NCI-H1092 (cell line): ENCODE measurements at places on chromosomes 3 and 15.
A peak's percentile ranks its signal among the peaks of the same experiment; 100 is the strongest.

GRCh38 chr3:50015918-50016317, 72.8 kb upstream of the RBM5 start:
- no peak for DNase-seq

DNA sequence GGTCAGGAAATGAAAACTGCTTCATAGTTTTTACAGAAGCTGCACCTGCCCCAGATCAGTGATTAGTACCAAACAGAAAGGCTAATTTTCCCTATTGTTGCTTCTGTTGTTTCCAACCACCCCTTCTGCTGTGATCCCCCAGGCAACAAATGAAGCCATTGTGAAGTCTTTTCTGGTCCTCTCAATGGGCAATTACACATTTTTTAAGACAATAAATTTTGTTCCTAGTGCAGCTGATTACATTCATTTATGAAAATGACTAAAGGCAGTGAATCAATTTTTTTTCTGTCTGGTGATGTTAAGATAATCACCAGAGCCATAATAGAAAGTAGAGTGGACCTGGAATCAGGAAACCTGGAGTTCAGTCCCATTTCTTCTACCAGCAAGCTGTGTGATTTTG, 32.7 kb downstream of the GLDN start:
- DNase-seq: no peak

GRCh38 chr3:127077068-127077467, 94.2 kb downstream of the PLXNA1 start:
- DNase-seq: no peak

GRCh38 chr3:160134454-160134853, 90.8 kb upstream of the C3orf80 start:
- DNase-seq: no peak

GRCh38 chr3:123788710-123789109, 95.4 kb downstream of the MYLK start:
- no peak for DNase-seq

DNA sequence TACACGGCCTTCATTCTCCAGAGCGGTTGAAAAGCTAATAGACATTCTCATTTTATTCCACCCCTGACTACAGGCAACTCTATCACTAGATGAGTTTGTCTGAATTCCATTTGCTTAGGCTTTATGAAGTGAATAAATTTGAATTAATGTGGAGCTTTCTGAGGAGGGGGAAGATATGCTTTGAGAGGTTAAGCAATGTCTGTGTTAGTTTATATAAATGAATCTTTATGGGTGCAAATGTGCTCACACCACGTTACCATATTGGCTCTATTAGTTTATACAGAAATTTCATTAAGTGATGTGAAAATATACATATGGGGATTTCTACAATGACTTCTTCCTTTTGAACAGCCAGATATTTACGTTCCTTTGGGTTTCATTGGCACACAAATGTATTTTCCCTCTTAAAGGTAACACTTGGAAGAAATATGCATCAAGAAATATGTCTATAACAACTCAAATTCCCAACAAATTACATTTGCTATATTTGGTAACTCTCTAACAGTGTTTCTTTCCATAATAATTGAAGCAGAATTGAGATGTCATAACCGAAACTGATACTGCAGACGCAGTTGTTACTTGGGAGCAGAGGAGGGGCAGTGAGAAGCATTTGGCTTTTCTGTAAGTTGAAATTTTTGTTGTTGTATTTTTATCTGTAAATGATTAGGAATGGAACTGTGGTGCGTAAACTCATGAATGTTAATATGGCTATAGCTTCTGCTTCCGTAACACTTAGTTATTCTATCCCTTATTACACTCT, 359.4 kb downstream of the CACNA2D3 start:
- no peak for DNase-seq

GRCh38 chr3:140242818-140243276, 307.9 kb downstream of the CLSTN2 start:
- DNase-seq: no peak

GRCh38 chr15:47733085-47733484, 15.8 kb downstream of the SEMA6D start:
- no peak for DNase-seq

- no peak for DNase-seq
These were observed 17.2 kb upstream of the GREM1 start for GRCh38 chr15:32700501-32701150.

DNA sequence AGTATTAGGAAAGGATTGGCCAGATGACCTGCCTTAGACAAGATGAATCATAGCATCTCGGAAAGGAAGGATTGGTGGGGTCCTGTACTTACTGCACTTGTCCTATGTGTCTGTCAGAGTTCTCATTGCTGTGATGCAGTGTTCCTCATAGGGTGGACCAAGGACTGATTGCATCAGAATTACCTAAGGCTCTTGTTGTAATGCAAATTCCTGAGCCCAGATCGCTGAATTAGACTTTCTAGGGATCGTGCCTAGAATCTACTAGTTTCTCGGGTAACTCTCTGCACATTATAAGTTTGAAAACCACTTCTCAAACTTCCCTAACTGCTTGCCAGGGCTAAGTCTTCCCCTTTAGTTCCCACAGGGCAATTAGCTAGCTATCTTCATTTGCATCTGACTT, 74.9 kb upstream of the SKOR1 start:
- DNase-seq: no peak

GRCh38 chr15:99015698-99016568, 8.3 kb upstream of the PGPEP1L start:
- no peak for DNase-seq

DNA sequence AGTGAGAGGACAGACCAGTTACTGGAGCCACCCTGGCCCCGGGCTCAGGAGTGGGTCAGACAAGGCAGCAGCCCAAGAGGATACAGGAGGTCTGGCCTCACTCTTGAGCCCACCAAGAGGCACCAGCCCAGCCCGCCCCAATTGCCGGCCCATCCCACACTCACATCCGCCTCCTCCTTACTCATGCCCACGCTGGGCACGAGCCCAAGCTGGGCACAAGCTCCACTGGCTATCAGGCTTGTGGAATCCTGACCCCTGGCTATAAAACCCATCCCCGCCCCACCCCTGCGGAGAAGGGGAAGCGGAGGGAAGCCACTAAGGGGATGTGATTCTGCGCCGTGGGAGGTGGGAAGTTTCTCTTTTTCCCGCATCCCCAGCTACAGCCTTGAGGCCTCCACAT, 25.9 kb downstream of the ADCY5 start:
- DNase-seq: no peak

DNA sequence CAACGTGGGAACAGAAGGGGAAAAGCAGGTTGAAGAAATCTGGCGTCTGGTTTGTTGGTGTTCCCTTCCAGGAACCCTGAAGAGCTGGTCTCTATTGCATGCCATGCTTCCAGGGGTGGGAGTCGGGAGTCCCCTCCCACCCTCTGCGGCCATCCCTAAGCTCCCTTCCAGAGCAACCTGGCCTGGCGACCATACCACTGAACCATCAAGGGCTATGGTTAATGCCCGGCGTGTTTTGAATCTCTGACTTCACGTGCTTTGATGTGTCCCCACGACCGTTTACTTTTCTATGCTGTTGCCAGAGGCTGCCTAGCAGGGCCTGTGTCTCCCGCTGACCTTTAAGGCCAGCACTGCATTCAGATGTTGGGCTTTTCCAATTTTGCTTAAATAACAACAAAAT, 696 bp upstream of the SNRK start:
- DNase-seq: no peak

GRCh38 chr3:143339451-143339850, 219.9 kb downstream of the CHST2 start:
- DNase-seq: no peak

- DNase-seq: no peak
These were observed 287.8 kb downstream of the FAM43A start for GRCh38 chr3:194973366-194974000.

- no peak for DNase-seq
These were observed 108.1 kb downstream of the ROBO2 start for GRCh38 chr3:77147836-77148578.

DNA sequence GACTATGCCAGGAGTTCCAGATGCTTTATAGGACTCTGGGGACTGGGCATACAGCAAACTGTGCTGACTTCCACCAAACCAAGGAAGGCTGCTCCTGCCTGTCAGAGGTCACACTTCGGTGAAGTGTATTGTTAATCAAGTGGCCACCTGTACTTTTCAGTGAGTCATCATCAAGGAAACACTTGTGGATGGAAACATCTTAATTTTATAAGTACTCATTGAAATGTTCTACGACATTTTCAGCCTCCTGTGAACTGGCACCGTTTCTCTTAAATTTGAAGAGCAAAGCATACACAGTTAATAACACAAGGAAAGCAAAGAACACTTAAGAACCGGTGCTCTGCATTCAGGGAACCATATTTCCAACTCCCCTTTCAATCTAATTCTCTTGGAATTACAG, 801.7 kb upstream of the DPPA4 start:
- DNase-seq: no peak

- DNase-seq: no peak
These were observed 7.8 kb downstream of the SMAD6 start for GRCh38 chr15:66709884-66710283.

DNA sequence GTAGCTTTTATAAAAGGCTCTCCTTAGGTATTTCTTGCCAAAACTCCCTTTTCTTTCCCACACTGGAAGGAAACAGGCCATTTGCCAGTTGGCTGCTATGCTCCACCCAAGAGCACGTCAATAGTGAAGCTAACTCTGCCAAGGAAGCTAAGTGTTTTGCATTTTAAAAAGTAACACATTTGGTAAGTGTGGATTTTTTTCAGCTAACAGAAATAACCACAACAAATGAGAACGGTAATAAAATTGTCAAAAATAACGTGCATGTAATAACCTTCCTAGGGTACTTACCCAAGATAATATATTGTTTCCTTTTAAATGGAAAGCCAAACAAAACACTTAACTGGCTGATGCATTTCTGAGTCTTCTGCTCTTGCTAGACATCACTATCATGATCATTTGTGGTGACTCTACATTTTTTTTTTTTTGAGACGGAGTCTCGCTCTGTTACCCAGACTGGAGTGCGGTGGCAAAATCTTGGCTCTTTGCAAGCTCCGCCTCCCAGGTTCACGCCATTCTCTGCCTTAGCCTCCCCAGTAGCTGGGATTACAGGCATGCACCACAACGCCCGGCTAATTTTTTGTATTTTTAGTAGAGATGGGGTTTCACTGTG, 4.6 kb downstream of the DPP8 start:
- no peak for DNase-seq

- no peak for DNase-seq
These were observed 39.2 kb upstream of the POLR2M start for GRCh38 chr15:57667171-57667849.

- no peak for DNase-seq
These were observed 15.4 kb downstream of the MYH15 start for GRCh38 chr3:108494906-108495531.

DNA sequence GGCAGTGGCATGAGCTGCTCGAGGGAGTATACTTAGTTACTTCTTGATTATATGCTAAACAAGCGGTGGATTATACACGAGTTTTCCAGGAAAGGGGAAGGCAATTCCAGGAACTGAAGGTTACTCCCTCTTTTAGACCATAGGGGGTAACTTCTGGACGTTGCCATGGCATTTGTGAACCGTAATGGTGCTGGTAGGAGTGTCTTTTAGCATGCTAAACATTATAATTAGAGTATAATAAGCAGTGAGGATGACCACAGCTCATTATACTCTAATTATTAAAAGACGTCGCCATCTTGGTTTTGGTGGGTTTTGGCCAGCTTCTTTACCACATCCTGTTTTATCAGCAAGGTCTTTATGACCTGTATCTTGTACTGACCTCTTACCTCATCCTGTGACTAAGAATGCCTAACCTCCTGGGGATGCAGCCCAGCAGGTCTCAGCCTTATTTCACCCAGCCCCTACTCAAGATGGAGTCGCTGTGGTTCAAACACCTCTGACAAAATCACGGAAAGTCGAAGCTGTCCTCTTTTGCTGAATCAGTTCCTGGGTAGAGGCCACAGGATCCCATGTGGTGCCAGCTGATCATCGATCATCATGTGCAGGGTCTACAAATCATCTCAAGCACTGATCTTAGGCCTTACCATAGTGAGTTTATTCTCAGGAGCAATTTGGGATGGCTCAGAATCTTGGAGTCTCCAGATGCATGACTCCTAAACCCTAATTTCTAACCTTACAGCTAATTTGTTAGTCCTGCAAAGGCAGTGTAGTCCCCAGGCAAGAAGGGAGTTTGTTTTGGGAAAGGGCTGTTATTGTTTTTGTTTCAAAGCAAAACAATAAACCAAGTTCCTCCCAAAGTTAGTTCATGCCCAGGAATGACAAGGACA, 149.1 kb downstream of the TJP1 start:
- no peak for DNase-seq

- DNase-seq: no peak
These were observed 240.3 kb downstream of the FEZF2 start for GRCh38 chr3:62133015-62133414.

DNA sequence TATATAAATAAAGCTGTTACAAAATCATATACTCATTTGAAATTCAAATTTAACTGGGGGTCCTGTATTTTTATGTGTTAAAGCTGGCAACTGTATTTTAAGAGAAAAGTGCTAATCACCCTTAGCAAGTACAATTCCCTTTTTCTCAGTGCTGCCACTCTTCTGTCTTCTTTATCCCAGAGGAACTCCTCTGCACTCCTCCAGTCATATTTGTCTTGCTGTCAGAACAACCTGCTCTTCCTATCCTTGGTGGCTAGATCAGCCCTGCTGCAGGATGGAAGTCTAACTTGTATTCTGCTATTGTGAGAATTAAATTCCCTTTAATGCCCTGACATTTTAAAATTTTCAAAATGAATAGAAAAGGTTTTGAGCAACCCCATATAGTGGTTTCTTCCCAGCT, 123.9 kb upstream of the TNIK start:
- no peak for DNase-seq

DNA sequence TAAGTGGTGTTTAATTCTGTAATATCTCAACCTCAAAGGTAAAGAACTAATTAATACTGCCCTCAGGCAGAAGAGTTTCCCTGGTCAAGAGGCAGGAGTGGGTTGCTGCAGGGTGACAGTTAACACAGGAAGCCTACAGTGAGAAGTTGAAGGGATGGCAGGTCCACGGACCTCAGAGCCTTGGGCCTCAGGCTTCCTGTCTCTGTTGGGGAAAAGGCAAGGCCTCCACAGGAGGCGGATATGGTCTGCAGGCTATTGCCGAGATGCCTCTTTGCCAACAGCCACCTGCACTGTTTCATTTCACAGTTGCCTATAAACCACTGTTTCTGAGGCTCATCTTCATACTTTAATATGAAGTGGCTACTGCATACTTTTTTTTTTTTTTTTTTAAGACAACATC, 33.3 kb upstream of the RPN1 start:
- DNase-seq: no peak

- DNase-seq: peak; percentile 96
These were observed 60.0 kb downstream of the PIK3CB start for GRCh38 chr3:138774529-138775253.

GRCh38 chr3:151009981-151010380, 37.5 kb upstream of the CLRN1 start:
- DNase-seq: no peak

DNA sequence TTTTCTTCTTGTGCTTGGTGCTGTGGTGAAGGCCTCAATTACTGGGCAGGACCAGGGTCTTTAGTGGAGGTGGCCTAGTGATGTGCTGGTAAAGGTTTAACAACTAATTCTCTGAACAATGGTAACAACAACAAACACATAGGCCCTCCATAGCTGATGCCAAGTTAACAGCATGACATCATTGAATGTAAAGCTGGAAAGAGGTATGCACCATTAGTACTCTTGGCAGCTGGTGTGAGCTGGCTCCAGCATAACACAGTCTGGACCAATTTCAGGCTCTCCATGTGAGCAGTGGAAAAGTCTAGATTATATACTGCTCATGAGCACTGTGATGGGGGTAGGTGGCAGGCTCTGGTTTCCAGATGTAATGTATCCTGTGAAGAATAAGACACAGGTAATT, 61.8 kb downstream of the SLC7A14 start:
- DNase-seq: peak; percentile 15
